ENCODE measurements at places on chromosomes 7 and 10. TPM values are rescaled to one million over a fixed set of nuclear protein-coding genes. Genes with fewer than 3 reads are reported as not detected.

The NOC3L gene
- 17.7 TPM for total RNA-seq

The EIF5AL1 gene
- total RNA-seq, result 0.54 TPM

The ZCWPW1 gene
- total RNA-seq, result 3.0 TPM

The YAE1 gene
- total RNA-seq, result 19.7 TPM

The PTF1A gene
- total RNA-seq, result not detected

The ATP6V0E2 gene
- 19.8 TPM for total RNA-seq

The LRIT1 gene
- total RNA-seq, result not detected

- peak; percentile 24 for DNase-seq
- no peaks in the 10 kb centered on the region for H3K27me3 ChIP-seq
- H3K27ac ChIP-seq, result peak overlapping the region; percentile 86
Observed at GRCh38 chr10:13347043-13347499, 1.0 kb downstream of the SEPHS1 start.

DNA sequence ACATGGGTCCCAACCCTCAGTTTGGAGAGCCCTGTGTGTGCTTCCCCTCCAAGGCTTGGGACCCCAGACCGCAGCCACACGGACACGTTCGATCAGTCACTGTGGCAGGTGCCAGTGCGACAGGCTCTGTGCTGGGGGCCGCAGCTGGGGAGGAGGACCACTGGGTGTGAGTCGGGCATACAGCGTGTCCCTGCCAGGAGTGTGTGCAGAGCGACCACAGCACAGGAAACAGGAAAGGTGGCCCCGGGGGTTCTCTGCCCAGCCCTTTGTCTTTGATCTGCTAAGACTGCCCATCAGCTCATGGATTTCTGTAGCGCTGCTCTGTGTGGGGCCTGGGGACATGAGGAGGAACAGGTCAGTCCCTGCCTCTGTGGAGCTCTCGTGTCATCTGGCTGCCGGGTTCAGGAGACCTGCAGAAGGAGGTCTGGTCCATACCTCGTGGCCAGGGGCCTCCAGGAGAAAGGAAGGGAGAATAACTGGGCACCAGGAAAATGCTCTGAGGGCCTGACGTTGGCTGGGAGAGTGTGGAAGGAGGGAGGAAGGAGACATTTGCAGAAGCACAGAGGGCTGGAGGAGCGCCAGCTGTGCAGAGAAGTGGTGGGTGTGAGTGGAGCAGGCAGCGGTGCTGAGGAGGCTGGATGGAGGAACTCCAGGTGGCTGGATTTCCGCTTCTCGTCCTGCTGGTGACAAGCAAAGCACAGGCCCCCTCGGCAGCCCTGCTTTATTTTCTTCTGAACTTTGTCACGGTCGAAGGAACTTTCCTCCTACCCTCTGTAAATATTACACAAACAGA, 4.1 kb downstream of the NUDT1 start:
- H3K4me3 ChIP-seq, result no peak overlapping the region
- no peaks in the 10 kb centered on the region for H3K27me3 ChIP-seq
- peaks cover 5% of the 10 kb centered on the region for H3K4me1 ChIP-seq
- H3K36me3 ChIP-seq, result no peaks in the 10 kb centered on the region
- DNase-seq, result no peak
- no peak overlapping the region for H3K27ac ChIP-seq

GRCh38 chr10:47061776-47062175, 150.5 kb downstream of the PTPN20 start:
- H3K4me1 ChIP-seq, result no peaks in the 10 kb centered on the region
- no peak overlapping the region for H3K4me3 ChIP-seq
- H3K27me3 ChIP-seq, result no peaks in the 10 kb centered on the region
- H3K27ac ChIP-seq, result no peak overlapping the region
- no peaks in the 10 kb centered on the region for H3K36me3 ChIP-seq

DNA sequence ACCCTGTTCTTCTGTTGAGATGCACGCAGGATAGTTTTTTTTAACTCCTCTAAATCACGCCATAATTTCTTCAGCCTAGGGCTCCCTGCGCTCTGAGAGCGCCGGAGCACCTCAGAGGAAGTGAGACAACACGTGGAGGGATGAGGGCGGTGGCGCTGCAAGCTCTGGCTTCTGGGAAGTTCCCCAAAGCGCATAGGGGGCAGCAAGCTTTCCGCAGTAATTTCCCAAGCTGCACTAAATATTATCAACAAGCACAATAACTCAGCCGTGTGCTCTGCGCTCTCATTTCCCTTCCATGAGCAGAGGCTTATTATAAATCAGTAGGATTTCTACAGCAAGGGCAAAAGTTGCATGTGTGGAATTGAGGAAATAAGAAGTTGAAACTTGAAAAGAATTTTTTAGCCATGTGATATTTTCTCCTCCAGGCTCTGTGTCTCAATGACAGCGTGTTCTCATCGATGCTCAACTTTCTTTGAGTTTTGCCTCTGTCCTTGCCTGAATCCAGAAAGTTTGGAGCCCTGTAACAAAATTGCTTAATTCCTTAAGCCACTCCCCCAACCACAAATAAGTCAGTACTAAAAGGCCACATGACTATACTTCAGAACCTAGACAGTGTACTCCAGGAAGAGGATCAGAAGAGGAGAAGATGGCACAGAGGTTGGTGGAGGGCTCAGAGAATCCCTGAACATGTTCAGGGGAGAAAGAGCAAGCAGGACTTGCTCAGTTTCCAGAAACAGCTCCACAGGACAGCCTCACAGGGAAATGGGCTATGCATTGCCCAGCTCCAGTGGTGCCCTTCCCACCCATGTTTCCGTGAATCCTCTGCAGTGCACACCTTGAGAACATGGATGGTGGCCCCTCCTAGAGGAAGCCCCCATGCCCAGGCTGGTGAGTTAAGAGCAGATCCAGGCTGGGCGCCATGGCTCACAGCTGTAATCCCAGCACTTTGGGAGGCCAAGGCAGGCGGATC, 221.5 kb upstream of the GHITM start:
- no peaks in the 10 kb centered on the region for H3K27me3 ChIP-seq
- DNase-seq, result no peak
- H3K36me3 ChIP-seq, result no peaks in the 10 kb centered on the region
- H3K27ac ChIP-seq, result no peak overlapping the region
- H3K4me3 ChIP-seq, result no peak overlapping the region
- H3K4me1 ChIP-seq, result no peaks in the 10 kb centered on the region

DNA sequence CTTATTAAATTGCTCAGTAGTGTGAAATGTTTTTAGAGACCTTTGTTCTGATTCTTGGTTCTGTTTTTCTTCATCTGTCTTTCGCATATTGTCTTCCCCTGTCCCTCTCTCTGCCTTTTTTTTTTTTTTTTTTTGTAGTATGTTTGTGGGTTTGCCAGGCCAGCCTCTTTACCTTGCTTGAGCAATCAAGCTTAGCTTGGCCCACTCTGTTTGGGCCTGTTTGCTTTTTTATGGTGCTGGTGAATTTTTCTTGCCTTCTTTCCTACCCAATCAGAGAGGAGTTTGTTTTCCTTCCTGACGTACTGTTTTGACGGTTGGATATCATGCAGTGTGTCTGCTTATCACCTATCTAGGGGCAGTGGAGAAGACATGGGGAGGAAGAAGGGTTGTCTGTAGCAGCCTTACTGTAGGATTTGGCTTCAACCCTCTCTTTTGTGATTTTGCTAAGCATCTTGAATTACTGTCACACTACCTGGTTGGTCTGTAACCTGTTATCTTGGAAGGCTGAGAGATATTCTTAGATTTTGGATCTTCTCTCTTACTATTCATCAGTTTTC, 64.0 kb downstream of the BBS9 start:
- no peaks in the 10 kb centered on the region for H3K36me3 ChIP-seq
- DNase-seq, result no peak
- no peak overlapping the region for H3K4me3 ChIP-seq
- H3K27ac ChIP-seq, result no peak overlapping the region
- no peaks in the 10 kb centered on the region for H3K27me3 ChIP-seq

GRCh38 chr10:17453373-17454091, 863 bp downstream of the ST8SIA6 start:
- H3K27me3 ChIP-seq, result peaks cover 7% of the 10 kb centered on the region
- H3K36me3 ChIP-seq, result no peaks in the 10 kb centered on the region
- no peak overlapping the region for H3K27ac ChIP-seq
- peak overlapping the region; percentile 35 for H3K4me3 ChIP-seq
- H3K4me1 ChIP-seq, result no peaks in the 10 kb centered on the region
- peak; percentile 66 for DNase-seq

DNA sequence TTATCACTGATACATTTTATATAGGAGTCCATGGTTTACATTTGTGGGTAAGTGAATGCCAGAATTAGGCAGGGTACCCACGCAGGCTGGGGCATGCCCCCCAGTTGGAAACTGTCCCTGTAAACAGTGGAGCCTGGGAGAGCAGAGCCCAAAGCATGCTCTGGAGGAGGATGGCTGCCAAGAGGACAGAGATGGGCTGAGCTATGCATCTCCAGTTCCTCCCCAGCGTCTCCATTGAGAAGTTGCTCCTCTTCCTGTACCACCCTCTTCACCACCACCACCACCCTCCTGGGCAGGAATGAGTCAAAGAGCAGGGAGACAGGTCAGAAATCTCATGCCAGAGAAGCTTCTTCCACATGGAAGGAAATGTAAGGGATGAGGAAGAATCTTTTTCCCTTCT, 67.7 kb upstream of the KMT2E start:
- no peaks in the 10 kb centered on the region for H3K36me3 ChIP-seq
- H3K4me3 ChIP-seq, result no peak overlapping the region
- no peaks in the 10 kb centered on the region for H3K27me3 ChIP-seq
- no peak overlapping the region for H3K27ac ChIP-seq
- no peak for DNase-seq

DNA sequence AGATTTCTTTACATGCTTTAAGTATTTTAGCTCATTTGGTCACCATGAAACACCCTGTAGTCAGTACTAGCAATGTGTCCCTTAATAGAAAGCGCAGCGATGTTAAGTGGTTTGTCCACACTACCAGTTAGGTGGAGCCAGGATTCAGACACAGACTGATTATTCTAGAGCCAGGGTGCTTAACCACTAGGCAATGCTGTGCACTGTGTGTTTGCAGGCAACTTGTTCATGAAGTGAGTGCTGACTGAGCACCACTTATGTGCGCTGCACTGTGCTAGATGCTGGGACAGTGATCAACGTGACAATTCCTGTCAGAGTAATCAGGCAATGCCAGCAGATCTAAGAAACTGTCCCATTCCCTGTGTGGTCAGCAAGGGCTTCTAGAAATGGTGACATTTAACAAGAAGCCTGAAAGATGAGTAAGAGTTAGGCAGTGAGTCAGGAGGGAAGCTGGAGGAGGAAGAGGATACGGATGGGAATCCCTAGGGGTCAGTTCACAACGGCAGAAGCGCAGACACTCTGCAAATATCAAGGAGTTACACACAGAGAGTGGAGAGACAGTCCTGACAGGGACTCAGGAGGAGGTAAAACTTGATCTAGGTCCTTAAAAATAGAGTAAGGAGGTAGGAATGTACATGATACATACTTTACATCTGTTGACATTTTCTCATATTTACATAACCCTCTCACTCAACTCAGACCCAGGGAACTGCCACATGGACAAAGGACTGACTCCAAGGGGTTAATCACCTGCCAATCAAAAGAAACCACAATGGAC, 69.7 kb upstream of the EGR2 start:
- H3K36me3 ChIP-seq, result no peaks in the 10 kb centered on the region
- H3K4me3 ChIP-seq, result no peak overlapping the region
- DNase-seq, result no peak
- no peaks in the 10 kb centered on the region for H3K27me3 ChIP-seq

GRCh38 chr10:46077731-46078413, 31.8 kb upstream of the MSMB start:
- no peak for DNase-seq
- H3K27ac ChIP-seq, result no peak overlapping the region
- H3K4me3 ChIP-seq, result no peak overlapping the region
- H3K4me1 ChIP-seq, result no peaks in the 10 kb centered on the region

- H3K4me3 ChIP-seq, result no peak overlapping the region
- DNase-seq, result no peak
- H3K27me3 ChIP-seq, result no peaks in the 10 kb centered on the region
- H3K4me1 ChIP-seq, result no peaks in the 10 kb centered on the region
- H3K36me3 ChIP-seq, result peaks cover 4% of the 10 kb centered on the region
Observed at GRCh38 chr7:16594061-16594460, 51.5 kb downstream of the ANKMY2 start.

DNA sequence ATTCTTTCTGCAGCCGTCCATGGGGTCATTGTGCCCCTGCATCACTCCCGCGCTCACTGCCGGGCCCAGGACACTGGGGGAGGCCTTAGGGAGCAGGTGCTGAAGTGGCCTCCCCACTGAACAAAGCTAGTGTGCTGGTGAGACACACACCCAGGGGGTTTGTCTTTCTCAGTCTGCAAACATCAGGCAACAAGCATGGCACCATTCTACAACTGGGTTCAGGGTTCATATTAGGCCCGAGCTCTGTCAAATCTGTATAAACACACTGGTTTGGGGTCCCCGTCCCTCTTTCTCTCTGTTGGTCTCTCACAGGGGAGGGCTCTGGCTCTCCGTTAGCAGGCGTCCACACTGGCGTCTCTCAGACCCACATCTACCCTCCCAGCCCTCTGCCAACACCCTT, 11.1 kb upstream of the PPP2R2D start:
- no peaks in the 10 kb centered on the region for H3K27me3 ChIP-seq
- H3K4me1 ChIP-seq, result no peaks in the 10 kb centered on the region
- no peak overlapping the region for H3K4me3 ChIP-seq
- H3K27ac ChIP-seq, result no peak overlapping the region
- no peaks in the 10 kb centered on the region for H3K36me3 ChIP-seq

DNA sequence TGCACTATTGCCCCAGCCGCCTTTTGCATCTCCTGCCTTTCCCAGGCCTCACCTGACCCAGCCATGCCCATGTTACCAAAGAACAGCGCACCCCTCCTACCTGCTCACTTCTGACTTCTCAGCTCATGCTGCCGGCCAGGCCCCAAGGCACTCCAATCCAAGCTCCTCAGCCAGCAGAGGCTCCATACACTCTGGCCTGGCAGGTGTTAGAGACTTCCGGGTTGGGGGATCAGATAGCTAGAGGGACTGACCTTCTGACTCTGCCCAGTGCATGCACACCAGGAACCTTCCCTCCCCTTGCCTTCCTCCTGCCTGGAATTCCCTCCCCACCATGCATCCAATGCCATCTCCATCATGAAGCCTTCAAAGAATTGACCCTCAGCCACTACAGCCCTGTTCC, 56.2 kb upstream of the ZMIZ1 start:
- no peak for DNase-seq
- no peaks in the 10 kb centered on the region for H3K36me3 ChIP-seq
- H3K27ac ChIP-seq, result no peak overlapping the region
- H3K4me1 ChIP-seq, result no peaks in the 10 kb centered on the region
- no peak overlapping the region for H3K4me3 ChIP-seq
- no peaks in the 10 kb centered on the region for H3K27me3 ChIP-seq
